ENCODE measurements at places on chromosomes 11 and 22.

GRCh38 chr11:36411202-36411640 lies 98.9 kb downstream of the TRAF6 start:
- no peak for DNase-seq

GRCh38 chr22:25928038-25928437 lies 186.1 kb downstream of the MYO18B start:
- no peak for DNase-seq

- no peak for DNase-seq
These were observed 169.6 kb downstream of the CRYBB2 start for GRCh38 chr22:25388866-25389540.

GRCh38 chr11:121590772-121591404 lies 138.1 kb upstream of the SORL1-AS1 start:
- no peak for DNase-seq

- no peak for DNase-seq
These were observed 313.5 kb downstream of the MIAT start for GRCh38 chr22:26970809-26971394.

DNA sequence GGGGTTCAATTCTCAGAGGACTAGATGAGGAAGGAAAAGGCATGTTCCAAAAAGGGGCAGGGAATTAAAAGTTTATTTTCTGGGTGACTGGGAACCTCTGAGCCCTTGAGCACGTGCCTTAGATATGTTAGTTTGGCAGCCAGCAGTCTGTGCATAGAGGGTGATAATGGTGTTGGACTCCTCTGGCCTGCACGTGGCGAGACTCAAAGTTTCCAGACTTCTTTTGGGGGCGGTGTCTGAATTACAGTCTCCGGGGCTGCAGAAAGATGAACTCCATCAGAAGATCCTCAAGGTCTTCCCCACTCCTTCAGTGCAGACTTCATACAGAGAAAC lies 861 bp upstream of the ZNRF3 start:
- DNase-seq, result no peak

DNA sequence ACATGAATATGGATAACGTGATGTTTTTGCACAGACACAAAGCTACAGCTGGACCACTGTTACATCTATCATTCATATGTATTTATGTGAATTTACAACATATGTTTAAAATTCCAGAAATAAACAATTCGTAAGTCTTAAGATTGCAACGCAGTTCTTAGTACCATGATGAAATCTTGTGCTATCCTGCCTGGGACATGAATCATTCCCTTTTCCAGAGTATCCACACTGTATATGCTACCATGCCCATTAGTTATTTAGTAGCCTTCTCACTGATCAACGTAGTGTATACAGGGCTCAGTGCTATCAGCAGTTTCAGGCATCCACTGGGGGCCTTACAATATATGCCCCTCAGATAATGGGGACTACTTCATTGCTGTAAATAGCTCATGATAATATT lies 4.3 kb downstream of the ATL3 start:
- peak; percentile 36 for DNase-seq

DNA sequence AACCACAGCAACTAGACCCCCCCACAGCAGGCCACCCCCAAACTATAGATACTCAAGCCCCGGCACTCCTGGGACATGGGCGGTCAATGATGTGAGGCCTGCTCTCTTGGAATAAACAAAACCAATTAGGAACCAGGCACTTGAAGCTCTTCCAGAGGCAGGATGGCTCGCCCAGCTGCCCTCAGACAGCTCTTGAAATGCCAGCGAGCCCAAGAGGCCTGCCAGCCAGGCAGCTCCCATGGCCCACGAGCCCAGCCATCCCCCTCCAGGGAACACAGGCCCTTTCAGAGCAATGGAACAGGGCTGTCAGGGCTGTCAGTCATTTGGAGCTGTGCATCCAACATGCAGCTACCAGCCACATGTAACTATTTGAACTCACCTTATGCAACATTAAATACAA lies 34.0 kb upstream of the TFIP11 start:
- DNase-seq, result no peak

DNA sequence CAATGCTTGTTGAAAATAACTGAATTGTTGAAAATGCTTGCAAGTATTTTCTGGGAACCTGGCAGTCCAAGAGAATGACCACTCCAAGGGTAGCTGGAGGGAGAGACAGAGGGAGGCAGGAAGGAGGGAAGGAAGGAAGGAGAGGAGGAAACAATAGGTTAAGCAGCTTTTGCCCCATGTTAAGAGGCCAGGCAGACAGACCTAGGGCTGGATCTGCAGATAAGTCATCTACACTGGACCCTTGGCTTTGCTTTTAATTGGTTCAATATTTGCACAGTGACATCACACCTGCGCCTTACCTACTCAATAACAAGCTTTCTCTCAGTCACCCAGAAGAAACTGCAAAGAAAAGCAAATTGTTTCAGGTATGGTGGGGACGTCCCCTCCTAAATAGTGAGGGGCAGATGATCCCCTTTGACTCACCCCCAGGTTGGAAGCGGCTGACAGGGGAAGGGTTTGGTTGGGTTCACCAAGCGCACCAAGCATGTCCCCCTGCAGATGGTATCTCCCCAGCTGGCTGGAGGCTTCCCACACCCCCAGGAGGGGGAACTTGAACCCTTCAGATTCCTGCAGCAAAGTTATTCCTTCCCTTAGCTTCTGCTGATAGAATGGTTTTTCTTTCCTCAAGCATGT lies 24.3 kb downstream of the MYH9 start:
- no peak for DNase-seq

- no peak for DNase-seq
These were observed 7.9 kb upstream of the SH3BP1 start for GRCh38 chr22:37631448-37632173.

DNA sequence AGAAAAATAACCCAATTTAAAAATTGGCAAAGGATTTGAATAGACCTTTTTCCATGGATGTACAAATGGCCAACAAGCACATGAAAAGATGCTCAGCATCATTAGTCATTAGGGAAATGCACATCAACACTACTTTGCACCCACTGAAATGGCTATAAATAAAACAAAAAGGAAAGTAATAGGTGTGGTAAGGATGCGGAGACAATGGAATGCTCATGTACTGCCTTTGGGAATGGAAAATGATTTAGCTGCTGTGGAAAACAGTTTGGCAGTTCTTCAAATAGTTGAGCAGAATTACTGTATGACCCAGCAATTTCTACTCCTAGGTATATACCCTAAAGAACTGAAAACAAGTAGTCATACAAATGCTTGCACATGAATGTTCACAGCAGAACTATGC lies 37.4 kb downstream of the LARGE2 start:
- no peak for DNase-seq

DNA sequence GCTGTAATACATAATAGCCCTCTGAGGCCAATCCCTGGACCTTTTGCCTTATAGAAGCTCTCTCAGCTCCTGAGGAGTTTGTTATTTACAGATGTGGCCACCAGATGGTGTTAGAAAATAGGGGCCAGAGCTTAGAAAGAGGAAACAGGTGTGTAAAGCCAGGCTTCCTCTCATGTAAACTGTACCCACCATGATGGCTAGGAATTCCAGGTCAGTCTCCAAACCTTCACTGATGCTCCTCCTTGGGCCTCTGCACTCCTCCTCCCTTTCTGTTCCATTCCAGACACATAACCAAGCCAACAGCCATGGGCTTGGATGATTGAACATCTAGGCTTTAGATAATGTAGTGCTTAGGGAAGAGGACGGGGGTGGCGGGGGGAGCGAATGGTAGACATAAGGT lies 39.7 kb downstream of the USP35 start:
- DNase-seq, result no peak

- no peak for DNase-seq
These were observed 15.2 kb downstream of the NRIP3 start for GRCh38 chr11:8988329-8989234.

GRCh38 chr11:83284501-83285150 lies 1.5 kb downstream of the CCDC90B start:
- DNase-seq, result no peak

- DNase-seq, result no peak
These were observed at the start of gene TEX12 for GRCh38 chr11:112167145-112167544. Gene TEX12 (plus strand): TSS chr11:112167372. CDS start chr11:112169269, 1,897 bp downstream.

DNA sequence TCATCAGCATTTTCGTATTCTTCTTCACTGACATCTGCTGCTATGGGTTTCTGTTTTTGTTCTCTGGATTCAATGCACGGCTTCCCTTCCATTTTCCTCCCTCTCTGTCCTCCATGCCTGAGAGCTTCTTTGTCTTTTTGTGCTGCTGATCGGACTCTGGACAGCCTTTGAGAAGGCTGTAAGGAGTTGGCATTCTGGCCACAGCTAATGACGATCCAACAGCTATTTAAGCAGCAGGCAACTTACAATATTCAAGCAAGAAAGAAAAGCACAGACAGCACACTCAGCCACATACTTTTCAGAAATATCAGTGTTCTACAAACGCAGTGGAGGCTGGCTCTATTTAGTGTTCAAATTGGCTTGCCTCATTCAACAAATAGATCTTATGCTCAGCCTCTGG lies 60.9 kb upstream of the ZC3H12C start:
- DNase-seq, result no peak

DNA sequence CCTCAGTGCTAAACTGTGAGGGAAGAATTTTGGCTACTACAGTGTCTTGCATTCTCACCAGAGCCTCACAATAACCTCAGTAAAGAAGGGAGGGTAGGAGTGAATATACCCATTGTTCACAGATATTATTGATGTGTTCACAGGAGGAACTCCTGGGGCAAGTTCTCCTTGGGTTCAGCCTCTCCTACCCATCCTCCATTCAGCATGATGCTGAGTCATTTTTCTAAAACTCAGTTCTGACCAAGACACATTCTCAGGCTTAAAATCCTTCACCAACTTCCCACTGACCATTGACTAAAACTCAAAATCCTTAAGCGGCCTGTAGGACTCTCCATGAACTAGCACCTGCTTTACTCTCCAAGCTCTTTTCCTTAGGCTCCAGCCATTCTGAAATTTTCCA lies 48.7 kb downstream of the SYTL2 start:
- no peak for DNase-seq

DNA sequence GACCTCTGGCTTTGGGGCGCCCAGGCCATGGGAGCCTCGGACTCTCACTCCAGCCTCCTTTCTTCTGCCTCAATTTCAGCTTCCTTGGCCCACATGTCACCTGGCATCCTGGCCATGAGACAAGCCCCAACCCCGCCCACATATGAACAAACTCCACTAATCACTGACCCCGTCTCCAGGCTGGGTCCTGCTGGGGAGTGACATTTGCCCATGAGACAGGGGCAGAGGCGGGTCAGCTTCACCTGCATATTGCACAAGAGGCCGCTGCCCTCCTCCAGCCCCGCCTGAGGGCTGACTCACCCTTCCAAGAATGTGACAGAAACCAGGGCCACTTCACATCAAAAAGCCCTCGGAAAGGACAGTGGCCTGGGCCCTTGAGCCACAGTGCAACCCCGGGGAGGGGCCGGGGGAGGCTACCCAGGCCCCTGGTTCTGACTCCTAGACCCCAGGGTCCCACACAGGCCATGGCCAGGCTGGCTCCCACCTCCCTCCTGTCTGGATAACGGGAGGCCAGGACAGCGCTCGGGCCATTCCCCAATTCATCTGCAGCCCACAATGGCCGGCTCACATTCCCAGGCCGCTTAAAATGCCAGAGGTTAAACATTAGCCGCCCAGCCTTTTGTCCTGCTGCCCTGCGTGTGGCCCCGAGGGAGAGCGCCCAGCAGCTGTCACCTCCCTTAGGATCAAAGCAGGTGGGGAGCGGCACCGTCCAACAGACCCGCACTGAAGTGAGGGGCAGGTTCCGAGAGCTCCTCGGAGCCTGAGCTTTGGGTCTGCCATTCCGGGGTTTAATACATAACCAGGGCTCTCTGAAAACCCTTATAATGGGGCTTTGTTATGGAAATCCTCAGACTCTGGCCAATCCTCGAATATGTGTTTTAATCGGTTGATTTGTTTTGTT lies 42.3 kb downstream of the TRMU start:
- no peak for DNase-seq

DNA sequence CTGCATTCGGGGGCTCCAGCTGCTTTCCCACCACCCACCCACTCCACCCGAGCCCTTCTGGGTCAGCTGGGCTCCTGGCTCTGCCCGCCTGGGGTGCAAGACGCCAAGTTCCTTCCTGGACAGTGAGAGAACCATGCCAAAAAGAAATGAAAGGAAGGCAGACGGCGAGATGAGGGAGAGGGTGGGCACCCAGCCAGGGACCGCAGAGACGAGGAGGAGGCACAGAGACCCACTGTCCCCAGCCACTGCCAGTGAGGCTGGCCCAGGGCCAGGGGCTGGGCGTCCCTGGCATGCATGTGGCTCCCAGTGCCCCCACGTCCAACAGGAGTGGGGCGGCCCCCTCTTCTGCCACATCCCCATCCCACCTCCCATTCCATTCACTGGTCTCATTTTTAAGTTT lies 10.8 kb upstream of the CD81 start:
- DNase-seq, result no peak

GRCh38 chr11:43697679-43698078 lies 17.1 kb downstream of the HSD17B12 start:
- DNase-seq, result no peak

- DNase-seq, result no peak
These were observed 626.8 kb downstream of the TBC1D22A start for GRCh38 chr22:47389201-47389600.

- no peak for DNase-seq
These were observed 41.6 kb downstream of the ACER3 start for GRCh38 chr11:76902121-76903014.

DNA sequence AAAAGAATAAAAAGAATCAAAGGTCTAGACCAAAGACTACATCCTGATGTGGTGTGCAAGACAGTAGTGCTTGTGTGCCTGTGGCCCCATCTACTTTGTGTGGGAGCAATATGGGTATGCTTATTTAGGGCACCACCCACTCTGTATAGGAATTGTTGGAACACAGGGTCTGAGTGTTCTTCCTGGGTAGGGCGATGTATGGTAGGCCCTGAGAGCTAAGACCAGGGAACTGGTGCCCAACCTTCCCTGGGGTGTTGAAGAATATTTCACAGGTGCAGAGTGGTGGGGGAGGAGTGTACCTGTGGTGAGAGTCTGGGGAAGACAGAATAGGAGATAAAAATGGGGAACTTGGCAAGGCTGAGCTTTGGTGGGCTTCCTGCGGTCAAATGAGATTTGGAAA lies 41.9 kb downstream of the MICAL2 start:
- no peak for DNase-seq

DNA sequence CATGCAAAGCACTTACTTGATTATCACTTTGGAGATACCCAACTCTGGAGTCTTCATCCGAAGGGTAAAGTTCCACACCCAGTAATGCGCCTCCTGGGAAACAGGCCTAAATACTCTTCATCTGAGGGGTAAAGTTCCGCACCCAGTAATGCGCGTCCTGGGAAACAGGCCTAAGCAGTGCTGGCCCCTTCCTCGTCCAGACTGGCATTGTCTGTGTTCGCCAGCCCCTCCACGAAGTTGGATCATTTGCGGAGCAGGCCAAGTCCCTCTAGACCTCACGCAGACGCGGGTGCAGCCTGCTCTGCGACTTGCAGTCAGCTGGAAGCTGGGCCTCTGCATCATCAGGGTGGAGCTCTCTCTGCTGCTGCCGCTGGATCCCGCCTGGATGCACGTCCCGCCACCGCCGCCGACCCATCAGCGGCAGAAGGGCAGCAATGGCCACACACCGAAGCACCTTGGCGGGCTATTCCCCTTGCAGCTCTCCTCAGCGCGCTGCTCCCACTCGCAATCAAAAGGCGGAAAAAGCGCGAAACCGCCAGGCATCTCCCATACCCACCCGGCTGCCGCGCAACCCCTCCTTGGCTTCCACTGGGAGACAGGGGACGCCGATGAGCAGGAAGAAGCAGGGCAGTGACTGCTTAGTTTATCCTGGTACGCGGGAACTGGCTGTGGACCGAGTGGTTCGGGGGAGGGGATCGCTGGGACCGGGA lies 34.1 kb upstream of the GLYATL1 start:
- no peak for DNase-seq

- no peak for DNase-seq
These were observed 54.5 kb upstream of the RRAS2 start for GRCh38 chr11:14413307-14414069.

Measured in non-pigmented ciliary epithelial cell (primary cell).